KBM-7 (cell line): ENCODE measurements at places on chromosomes 3 and 15.

GRCh38 chr3:174620138-174620537, 239.0 kb upstream of the NAALADL2 start:
- DNase-seq, result no peak

DNA sequence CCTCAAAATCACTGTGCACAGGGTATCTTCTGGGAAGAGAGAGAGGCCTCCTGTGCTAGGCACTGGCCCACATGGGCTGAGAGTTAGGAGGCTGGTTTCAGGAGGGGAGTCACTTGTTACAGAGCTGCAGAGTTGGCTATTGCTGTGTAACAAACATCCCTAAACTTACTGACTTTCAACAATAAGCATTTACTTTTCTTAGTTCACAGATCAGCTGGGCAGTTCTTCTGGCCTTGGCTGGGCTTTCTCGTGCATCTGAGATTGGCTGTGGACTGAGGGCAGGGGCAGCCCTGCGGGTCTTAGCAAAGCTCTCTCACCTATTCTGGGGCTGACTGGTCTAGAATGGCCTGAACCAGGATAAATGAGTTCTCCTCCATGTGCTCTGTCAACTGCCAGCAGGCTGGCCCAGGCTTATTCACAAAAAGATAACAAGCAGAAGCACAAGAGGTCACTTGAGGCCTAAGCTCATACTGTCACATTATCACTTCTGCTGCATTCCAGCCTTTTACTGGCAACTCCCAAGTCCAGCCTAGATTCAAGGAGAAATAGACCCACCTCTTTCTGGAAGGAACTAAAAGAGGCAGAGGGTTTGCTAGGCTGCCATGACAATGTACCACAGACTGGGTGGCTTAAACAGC, 17.2 kb upstream of the RBSN start:
- DNase-seq, result no peak

- no peak for DNase-seq
These were observed 401.7 kb upstream of the NR2F2 start for GRCh38 chr15:95928822-95929221.

- no peak for DNase-seq
These were observed 1.3 kb upstream of the ITPR1 start for GRCh38 chr3:4491855-4492207.
